ENCODE measurements at places on chromosomes 7 and 10.

GRCh38 chr10:106355450-106355849, 809.1 kb downstream of the SORCS1 start:
- no peak for DNase-seq

GRCh38 chr10:129846991-129847391, 117.1 kb downstream of the EBF3 start:
- DNase-seq, result no peak

- no peak for DNase-seq
Observed at GRCh38 chr7:42123716-42124115, 113.3 kb downstream of the GLI3 start.

DNA sequence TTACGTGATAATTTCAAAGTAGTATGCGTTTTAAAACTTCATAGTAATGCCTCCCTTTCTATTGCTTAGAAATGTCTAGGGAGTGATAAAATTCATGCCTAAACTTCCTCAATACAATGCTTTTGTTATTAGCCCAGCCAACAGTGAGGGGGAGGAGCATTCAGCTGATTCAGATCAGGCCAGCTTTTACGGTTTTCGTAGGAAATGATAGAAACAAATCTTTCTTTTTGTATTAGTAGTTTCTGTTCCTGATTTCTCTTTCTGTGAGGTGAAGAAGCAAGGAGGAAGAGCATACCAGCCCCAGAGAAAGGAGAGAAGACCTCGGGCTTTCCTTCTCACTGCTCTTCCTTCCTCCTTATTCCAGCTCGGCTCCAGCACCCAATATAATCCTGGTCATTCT, 35.2 kb upstream of the ITPRID1 start:
- no peak for DNase-seq

Data from stimulated activated naive CD4-positive, alpha-beta T cell (primary cell).